ENCODE measurements at places on chromosomes 1 and 21. TPM values are rescaled to one million over a fixed set of nuclear protein-coding genes. Genes with fewer than 3 reads are reported as not detected.

Gene FCRL4
- not detected for total RNA-seq

Gene OR14K1
- not detected for total RNA-seq

Gene FAM151A
- total RNA-seq = not detected

DNA sequence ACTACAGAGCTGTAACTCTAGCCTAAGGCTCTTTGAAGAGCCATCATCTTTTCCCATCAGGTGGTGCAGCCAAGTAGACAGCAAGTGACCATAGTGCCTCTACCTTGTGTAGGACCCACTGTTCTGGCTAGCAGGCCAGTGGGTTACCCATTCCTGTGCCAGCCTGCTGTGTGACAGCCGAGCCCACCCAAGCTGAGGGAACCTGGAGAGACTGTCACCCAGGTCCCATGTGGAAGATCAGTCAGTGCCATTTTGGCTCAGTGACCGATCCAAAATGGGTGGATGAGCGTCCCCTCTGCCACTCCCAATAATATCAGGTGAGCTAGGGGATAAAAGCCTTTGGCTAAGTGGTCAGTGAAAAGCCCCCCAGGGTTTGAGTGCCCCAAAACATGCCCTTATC is 417.9 kb downstream of the MATN1 start:
- no peaks in the 10 kb centered on the region for H3K36me3 ChIP-seq
- DNase-seq = no peak
- no peak overlapping the region for H3K4me3 ChIP-seq
- H3K27ac ChIP-seq = no peak overlapping the region

DNA sequence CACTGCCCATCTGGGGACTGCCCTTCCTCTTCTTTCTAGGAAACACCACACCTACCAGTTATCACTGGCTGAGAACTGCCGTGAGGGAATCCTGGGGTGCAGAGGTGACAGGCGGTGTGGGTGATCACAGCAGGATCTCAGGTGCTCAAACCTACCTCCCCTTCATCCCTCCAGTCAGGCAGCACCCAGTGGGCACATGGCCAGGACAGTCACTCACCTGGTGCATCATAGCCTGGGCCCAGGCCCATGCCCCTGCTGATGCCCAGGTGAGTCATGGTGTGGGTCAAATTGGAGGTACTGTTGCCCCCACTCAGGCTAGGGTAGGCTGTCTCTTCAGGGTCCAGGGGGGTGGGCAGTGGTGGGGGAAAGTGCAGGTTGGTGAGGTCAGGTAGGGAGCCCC is 5.3 kb upstream of the DENND4B start:
- H3K36me3 ChIP-seq = peaks cover 13% of the 10 kb centered on the region
- H3K4me1 ChIP-seq = peaks cover 13% of the 10 kb centered on the region

All from psoas muscle (tissue), 8 donors.